Cerebellum (tissue), 4 donors: ENCODE measurements at places on chromosomes 6 and 20.

DNA sequence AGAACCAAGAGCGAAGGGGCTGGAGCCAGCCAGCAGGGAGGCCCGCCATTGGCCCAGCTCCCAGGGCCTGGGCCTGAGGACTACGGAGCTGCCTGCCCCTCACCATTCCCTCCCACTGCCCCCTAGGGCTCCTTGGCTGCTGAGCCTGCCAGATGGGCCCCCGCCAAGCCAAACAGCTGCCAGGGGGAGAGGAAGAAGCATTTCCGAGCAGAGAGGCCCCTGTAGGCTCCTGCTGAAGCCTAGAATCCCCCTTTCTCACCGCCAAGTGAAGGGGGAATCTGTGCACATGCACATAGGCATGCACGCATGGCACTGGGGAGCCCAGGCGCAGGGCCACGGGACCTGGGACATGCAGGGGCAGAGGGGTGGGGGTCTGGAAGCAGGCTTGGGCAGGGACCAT, 28.5 kb upstream of the MRPS18A start:
- DNase-seq: peak; percentile 44

GRCh38 chr6:112253841-112254816, at the start of gene LAMA4:
Gene LAMA4, minus strand, starts transcription at chr6:112254567. Its CDS starts 417 bp downstream, at chr6:112254150.
- DNase-seq: peak; percentile 21

DNA sequence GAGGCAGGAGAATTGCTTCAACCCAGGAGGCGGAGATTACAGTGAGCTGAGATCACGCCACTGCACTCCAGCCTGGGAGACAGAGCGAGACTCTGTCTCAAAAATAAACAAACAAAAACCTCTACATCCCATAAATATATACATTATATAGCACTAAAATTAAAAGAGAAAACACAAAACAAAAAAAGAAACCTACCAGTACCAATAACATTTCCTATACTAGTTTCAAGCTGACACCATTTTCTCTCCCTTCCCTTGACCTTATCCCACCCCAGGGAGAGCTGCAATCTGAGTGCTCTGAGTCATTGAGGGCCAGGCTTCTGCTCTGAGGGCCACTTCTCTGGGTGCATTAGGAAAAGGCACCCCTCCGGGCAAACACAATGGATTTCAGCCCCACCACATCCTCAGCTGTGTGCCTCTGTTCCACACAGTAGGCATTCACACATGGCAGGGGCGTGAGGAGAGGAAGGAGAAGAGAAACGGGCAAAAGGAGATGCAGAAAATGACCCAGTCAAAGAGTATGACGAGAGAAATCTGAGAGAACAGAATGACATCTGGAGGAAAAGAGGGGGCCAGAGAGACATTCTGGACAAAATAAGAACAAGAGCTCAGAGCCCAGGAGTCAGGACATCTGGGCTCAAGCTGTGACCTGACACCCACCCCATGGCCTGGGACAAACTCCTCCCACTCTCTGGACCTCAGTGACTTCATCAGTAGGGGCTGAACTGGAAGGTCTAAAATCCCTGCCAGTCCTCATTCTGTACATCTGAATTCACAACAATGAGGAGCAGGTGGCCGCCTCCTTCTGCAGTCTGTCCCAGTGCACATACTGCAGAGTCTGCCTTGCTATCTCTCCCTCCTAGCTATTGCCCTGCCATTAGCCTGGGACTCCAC, 18.2 kb downstream of the TRIM26 start:
- no peak for DNase-seq

GRCh38 chr6:165515963-165516624, 146.9 kb downstream of the PDE10A start:
- no peak for DNase-seq

DNA sequence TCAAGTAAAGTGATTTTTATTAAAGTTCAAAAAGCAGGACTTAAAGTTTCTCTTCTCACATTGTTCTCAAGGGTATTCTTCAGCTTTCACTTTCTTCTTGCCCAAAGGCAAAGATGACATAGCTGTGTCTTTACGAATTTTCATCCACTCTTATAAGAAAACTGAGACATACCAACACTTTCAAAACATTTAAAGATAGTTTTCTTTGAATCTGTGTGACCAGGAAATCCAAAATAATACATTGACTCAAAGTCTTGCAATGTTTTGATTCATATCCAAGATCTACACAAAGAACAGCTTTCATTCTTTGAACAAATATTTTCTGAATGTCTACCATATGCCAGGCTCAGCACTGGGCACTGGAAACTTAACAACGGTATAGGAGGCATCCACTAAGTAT, 117.9 kb downstream of the SIM1 start:
- no peak for DNase-seq

DNA sequence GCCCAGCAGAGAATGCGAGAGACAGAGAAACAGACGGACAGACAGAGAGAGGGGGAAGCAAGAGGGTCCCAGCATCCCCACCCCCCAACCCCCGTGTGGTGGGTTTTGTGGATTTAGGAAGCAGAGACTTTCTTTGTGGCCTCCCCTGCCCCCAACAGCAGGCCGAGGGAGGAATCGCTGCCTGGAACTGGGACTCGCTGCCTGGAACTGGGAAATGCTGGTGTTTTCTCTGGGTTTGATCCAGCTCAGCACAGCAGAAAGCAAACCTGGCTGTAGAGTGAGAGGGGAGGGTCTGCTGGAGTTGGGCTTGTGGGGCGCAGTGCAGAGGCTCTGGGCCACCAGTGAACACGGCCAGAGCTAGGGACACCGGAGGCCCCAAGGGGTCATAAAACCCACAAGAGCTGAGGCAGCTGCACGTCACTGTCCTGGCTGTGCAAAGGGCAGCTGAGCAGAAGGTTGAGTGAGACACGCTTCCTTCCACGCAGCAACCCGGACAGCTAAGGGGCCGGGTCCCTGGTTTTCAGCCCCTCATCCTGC, 181.8 kb downstream of the TAF4 start:
- no peak for DNase-seq

GRCh38 chr6:44494011-44494501, 106.5 kb downstream of the CDC5L start:
- no peak for DNase-seq

DNA sequence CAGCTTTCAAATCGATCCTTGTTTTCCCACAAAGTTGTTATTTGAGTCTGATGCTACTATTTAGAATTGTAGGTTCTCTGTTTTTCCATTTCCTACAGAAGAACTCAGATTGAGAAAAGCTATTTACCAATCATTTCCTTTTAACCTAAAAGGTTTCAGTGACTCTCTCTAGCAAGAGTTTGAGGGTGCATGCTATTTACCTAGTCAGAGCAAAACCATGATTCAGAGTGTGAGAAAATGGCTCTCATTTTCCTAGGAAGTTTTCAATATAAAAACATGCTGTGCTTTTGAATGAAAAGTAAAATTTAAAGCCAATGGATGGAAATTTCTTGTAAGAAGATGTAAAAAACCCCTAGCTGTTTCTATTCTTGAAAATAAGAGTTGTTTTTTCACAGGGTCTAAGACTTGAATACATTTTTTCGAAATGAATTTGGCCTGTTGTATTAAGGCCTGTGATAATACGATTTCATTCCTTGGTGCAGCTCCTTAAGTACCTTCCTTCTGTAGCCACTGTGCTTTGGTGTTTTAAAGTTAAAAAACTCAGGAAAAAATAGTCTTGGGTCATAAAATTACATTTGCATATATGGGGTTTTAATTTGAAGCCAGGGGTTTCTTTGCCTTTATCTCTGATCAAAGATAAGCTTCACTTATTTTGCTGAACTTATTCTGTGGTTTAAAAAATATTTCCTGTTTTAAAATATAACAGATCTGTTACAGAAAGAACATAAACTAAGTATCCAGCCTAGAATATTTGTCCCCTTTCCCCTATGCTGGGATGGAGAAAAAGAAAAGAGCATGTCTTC, 18.0 kb upstream of the RSPH3 start:
- DNase-seq: no peak

DNA sequence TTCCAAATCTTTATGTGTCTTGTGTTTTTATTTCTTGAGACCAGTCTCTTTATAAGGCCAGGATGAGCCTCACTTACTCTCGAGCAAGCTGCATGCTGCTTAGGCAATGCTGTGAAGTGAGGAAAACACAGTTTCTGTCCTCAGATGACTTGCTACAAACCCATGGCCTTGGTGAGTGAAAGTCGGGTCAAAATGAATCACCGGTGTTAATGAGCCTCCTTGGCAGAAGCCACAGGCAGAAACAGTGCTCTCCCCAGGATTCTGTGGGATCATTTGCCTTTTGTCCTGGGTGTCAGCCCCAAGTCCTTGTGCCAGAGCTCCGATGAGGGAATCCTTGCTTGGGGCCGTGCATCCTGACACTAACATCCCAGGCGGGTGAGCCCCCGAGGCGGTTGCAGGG, 482.5 kb downstream of the QKI start:
- DNase-seq: no peak

- peak; percentile 24 for DNase-seq
Measured at GRCh38 chr6:92820601-92821000, 598.8 kb downstream of the EPHA7 start.

GRCh38 chr6:16733085-16733484, 28.2 kb downstream of the ATXN1 start:
- no peak for DNase-seq

GRCh38 chr6:13362412-13362811, 34.1 kb upstream of the TBC1D7 start:
- DNase-seq: no peak

- DNase-seq: no peak
Measured at GRCh38 chr6:116572162-116572561, 858 bp downstream of the RWDD1 start.

DNA sequence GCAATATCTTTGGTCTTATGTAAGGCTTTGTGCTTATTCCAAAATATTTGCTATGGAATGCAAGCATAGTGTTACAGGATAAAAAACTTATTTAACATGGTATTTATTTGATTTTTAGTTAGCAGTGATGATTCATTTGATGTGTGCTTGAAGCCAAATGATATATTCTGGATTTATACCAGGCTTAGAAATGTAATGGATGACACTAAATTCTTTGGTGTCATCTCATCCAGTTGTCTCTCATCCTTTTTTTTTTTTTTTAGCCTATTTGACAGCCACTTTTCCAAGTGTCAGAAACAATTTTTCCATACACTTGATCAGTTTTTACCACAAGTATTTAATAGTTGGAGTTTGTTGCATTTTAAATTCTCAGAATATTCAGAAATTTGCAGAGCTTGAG, 515.3 kb downstream of the CDKAL1 start:
- DNase-seq: no peak
